ENCODE measurements at places on chromosomes 16 and 17. TPM values are rescaled to one million over a fixed set of nuclear protein-coding genes. Genes with fewer than 3 reads are reported as not detected.
A peak's percentile ranks its signal among the peaks of the same experiment; 100 is the strongest.

GRCh38 chr16:27851586-27851985, 211.9 kb downstream of the GSG1L start:
- DNase-seq: no peak

GRCh38 chr16:27317738-27318391, 4.1 kb downstream of the IL4R start:
- no peak for DNase-seq

DNA sequence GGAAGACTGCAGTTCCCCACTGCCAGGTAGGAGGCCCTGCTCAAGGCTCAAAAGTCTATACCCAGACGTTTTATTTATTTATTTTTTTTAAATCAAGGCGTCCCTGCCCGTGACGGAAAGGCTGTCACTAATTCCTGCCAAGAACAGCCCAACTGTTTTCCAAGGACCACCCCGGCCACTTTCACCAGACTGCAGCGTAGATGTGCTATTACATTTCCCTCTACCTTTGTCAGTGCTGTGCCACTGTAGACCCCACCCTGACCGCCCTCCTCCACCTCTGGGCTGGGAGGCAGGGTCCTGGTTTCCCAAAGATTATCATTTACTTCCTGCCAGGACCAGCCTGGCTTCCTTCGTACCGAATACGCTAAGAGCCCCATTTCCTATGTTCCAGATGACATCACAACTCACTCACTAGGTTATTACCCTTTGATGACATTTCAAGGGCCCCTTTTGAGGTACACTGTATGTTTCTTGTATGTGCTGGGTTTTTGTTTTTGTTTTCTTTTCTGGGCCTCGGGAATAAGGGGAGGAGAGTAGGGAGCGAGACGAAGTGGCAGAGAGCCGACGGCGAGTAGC, 6.3 kb upstream of the RNF227 start:
- no peak for DNase-seq

DNA sequence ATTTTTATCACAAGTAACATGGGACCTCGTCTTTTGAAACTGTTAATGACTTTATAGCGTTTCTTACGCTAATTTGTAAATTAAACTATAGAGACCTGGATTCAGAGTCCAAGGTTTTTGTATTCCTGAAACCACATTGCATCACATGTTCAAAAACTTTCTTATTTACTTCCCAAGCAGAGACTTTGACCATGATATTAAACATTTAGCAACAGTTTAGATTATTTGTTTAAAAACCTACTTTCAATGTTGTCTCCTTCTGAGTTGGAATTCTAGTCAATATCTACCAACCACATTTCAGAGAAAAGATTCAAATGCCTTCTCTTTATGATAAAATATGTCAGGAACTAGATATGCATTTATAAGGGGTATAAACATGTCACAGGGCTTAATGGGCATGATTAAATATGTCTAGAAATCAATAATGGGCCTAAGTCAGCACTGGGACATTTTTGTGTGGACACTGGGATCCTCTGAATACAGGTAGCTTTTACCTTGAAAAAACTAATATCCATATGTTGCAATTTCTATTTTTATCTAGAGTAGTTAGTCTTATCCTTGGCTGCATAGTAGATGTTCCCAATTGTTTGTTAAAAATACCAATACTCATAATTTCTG, 6.3 kb upstream of the APOH start:
- no peak for DNase-seq

DNA sequence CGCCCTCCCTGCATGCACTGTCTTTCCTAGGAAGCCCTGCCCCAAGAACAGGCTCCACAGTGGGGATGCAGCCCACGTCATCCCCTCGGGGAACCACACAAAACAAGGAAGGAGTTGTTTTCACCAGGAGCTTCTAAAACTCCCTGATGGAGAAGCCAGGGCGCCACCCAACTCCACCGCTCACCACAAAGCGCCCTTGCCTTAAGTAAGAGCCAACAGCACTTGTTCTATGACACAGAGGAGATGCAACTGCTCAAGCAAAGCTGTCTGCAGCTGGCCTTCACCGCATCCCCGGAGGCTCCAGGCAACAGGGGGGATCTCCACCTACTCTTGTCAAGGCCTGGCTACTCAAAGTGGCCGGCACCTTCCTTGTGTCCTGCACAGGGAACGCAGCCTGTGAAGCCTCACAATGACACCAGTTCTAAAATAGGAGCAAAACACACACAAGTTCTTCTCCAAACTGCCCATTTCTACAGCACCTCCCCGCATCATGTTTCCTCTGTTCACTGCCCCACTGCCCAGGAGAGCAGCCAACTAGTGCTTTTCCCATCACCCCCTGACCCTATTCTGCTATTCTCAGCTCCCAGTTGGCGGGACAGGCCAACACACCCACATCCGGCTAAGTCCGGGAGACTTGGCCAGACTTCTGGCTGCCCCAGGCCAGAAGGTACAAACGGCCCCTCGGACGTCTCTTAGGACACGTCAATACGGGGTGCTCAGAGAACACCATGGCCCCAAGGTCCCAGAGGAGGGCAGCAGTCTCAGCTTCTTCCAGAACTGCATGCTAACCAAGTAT, 24.2 kb downstream of the MPG start:
- peak; percentile 59 for DNase-seq

DNA sequence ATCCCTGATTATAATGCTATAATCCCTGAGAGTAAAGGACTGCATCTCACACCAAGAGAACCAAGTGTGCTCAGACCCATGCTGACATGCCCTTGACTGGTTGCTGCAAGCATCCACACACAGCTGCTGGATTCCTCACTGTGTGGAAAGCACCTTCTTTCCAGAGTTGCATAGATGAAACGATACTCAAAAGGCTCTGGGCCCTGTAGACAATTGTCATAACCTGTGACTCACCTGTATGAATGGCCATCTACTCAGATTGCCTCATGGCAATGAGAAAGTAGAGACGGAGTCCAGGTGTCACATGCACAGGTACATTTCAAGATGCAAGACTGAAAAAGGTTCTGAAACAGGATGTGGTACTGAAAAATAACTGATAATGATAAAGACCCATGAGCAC, 58.1 kb downstream of the MPHOSPH6 start:
- peak; percentile 33 for DNase-seq

GRCh38 chr16:15894571-15895374, 6.4 kb upstream of the CEP20 start:
- no peak for DNase-seq

GRCh38 chr16:30628628-30629540, 18.7 kb upstream of the ZNF689 start:
- peak; percentile 70 for DNase-seq

- DNase-seq: no peak
These were observed 27.0 kb downstream of the ABCC12 start for GRCh38 chr16:48128769-48129168.

DNA sequence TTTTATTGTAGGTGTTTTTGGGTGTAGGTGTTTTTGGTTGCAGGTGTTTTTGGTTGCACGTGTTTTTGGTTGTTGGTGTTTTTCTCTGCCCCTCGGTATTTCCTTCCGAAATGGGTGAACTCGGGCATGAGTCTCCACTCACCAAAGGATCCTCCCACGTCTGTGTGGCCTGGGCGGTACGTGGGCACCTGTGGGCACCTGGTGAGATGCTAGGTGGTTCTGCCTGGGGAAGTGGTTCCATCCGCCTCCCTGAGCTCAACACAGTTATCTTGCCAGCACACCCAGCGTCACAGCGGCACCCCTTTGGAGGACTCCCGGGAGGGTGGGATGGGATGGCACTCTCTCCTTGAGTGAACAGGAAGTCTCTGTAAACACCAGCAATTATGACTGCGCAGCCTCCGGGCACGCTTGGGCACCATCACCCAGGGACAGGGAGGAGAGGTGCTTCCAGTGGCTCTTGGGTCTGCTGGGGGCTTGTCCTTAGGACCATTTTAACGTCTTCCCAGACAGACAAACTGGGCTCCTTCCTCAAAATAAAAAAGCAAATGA, 29.8 kb downstream of the COX4I1 start:
- DNase-seq: no peak

DNA sequence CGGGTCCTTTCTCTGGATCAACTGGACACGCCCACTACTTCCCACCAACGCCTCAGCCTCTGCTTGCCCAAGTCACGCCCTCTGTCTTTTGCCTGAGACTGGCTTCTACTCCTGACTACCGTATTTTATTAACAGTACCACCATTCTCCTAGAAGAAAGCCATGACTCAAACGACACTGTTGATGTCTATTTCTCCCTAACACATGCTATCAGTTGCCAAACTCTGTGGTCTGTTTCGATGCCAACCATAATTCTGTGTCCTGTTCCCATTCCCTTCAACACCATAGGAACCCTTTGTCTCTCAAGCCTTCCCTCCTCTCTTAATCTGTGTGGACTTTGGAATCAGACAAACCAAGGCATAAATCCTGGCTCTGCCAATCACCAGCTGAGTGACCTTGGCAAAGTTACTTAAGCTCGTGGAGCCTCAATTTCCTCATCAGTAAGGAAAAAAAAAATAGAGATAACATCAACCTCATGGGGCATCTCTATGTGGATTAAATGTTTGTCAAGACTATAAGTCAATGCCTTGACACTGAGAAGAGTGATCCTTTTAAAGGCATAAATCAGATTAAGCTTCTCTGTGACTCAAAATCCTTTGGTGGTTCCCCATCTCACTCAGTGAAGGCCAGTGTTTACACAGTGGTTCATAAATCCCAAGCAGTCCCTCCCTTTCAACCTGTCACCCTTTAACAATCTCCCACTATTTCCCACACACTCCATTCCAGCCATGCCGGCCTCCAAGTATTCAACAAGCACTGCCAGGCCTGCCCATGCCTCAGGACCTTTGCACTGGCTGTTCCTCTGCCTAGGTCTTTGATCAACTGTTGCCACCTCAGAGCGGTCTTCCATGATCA, 45.6 kb downstream of the ERN1 start:
- peak; percentile 85 for DNase-seq

DNA sequence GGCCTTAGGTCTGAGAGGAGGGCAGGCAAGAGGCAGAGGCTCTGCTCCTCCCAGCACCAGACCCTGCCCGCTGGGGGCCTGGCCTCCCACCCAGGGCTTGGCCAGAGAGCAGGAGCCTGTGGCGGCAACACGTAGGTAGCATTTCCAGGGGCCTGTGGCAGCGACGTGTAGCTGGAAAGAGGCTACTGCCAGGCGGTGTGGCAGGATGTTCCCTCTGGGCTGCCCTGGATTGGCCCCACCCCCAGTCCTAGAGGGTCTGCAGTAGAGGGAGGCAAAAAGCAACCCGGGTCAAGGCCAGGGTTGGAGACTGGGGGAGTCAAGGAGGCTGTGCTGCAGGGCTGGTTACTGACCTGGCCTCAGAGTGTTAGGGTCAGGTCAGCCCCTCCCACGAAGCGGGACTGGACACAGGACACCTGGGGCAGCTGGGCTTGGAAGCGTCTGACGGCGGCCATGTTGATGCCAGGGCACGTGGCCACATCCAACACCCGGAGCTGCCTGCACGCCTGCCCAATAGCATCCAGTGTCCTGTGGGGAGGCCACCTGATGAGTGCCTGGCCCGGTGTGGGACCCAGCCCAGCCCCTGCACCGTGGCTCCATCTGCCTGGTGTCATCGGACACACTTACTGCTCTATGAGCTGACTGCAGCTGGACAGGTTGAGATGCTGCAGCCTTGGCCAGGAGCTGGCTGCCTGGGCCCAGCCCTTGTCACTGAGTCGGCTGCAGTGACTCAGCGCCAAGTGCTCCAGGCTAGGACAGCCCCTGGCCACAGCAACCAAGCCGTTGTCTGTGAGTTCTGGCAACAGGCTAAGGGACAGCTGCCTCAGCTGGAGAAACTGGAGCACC, 8.5 kb downstream of the ELMO3 start:
- no peak for DNase-seq

- DNase-seq: no peak
These were observed 29.9 kb downstream of the ACTG1 start for GRCh38 chr17:81482673-81483072.

Gene CFAP20
- total RNA-seq: 40.5 TPM

Gene SLC16A6
- total RNA-seq: not detected

Gene GLTPD2
- not detected for total RNA-seq

Gene RAB37
- 0.20 TPM for total RNA-seq

Gene KRTAP9-2
- not detected for total RNA-seq

Gene CCL16
- total RNA-seq: not detected

Gene FOXO3B
- 1.2 TPM for total RNA-seq

Gene CD300A
- 0.05 TPM for total RNA-seq
